ENCODE measurements at places on chromosomes 7 and 10. TPM values are rescaled to one million over a fixed set of nuclear protein-coding genes. Genes with fewer than 3 reads are reported as not detected.

TAS2R4 gene
- 0.86 TPM for total RNA-seq

NACAD gene
- total RNA-seq, result 1.3 TPM

TAS2R5 gene
- total RNA-seq, result 0.57 TPM

TSPAN15 gene
- 17.1 TPM for total RNA-seq

ZP3 gene
- total RNA-seq, result 0.43 TPM

LHFPL3 gene
- not detected for total RNA-seq

GFRA1 gene
- 6.0 TPM for total RNA-seq
